Neural cell (in vitro differentiated cells): ENCODE measurements at places on chromosomes 16 and 17. TPM values are rescaled to one million over a fixed set of nuclear protein-coding genes. Genes with fewer than 3 reads are reported as not detected.

The KRT36 gene
- not detected in 2 replicates for polyA plus RNA-seq

The HBM gene
- not detected in 2 replicates for polyA plus RNA-seq

The CTRB2 gene
- polyA plus RNA-seq: not detected in 2 replicates

The HSD3B7 gene
- polyA plus RNA-seq: 1.5 and 3.4 TPM in 2 replicates

The PRSS36 gene
- polyA plus RNA-seq: 1.5 and 2.0 TPM in 2 replicates

The OR3A3 gene
- polyA plus RNA-seq: not detected in 2 replicates

The MRPL45 gene
- 27.5 and 31.7 TPM in 2 replicates for polyA plus RNA-seq
